ENCODE measurements at places on chromosomes 11 and 22. TPM values are rescaled to one million over a fixed set of nuclear protein-coding genes. Genes with fewer than 3 reads are reported as not detected.

The IRAG1 gene
- not detected for total RNA-seq

The WNT11 gene
- 1.2 TPM for total RNA-seq

The TRIM51 gene
- not detected for total RNA-seq

The CCND1 gene
- 17.2 TPM for total RNA-seq

DNA sequence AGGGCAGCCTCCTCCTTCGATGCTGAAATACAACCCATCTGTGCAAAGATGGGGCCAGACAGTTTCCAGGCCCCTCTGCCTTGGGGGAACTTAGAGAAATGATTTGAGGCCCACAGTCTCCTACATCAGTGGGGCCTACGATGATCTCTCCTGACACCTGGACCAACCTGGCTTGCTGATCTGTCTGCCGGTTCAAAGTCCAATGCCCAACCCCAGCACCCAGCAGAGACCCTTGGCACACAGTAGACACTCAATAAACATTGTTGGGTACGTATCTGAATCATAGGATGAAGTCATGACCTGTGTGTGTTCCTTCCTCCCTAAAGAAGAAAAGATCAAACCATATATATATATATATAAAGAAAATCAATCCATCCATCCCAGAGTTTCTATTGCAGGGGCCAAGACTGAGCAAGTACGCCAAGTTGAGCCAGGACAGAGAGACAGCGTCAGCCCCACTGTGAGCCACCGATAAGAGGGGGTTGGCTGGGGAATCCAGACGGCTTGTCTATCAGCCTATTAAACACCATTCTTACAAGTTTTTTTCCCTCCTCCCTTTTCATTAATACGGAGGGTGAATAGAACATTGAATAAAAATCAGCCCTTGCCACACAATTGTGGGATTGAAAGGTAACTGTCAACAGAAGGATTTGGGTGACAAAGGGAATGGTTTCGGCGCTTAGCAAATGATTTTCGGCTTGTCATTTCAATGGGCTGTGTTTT, 244.1 kb downstream of the MN1 start:
- H3K36me3 ChIP-seq = no peaks in the 10 kb centered on the region
- H3K4me1 ChIP-seq = no peaks in the 10 kb centered on the region
- no peaks in the 10 kb centered on the region for H3K27me3 ChIP-seq
- DNase-seq = no peak

DNA sequence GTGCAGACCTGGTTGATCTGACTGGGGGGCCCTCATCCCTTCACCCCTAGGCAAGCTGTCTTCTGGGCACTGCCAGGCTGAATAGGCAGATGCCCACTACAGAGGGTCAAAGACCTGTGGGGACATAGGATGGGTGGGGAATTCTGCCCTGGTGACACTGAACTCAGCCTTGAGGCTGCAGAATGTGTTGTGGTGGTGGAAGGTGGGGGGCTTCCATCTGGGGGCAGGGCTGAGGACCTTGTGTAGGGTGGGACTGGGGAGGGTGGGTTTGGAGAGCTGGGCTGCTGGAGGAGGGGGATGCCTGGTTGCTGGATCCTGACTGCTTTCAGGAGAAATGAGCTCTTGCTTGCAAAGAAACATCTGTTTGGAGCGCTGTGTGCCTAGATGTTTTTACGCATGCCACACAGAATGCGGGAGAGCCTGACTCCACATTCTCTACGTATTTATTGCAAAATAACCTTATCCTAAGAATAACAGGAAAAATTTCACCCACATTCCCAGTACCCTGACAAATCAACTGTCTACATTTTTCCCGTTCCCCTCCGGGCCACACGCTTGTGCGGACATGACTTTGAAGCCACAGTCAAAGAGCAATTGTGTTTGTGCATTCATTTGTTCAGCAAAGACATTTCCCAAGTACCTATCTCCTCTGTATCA, 18.3 kb downstream of the SMIM38 start:
- H3K4me3 ChIP-seq = no peak overlapping the region
- H3K27ac ChIP-seq = no peak overlapping the region
- H3K4me1 ChIP-seq = no peaks in the 10 kb centered on the region
- H3K27me3 ChIP-seq = no peaks in the 10 kb centered on the region

DNA sequence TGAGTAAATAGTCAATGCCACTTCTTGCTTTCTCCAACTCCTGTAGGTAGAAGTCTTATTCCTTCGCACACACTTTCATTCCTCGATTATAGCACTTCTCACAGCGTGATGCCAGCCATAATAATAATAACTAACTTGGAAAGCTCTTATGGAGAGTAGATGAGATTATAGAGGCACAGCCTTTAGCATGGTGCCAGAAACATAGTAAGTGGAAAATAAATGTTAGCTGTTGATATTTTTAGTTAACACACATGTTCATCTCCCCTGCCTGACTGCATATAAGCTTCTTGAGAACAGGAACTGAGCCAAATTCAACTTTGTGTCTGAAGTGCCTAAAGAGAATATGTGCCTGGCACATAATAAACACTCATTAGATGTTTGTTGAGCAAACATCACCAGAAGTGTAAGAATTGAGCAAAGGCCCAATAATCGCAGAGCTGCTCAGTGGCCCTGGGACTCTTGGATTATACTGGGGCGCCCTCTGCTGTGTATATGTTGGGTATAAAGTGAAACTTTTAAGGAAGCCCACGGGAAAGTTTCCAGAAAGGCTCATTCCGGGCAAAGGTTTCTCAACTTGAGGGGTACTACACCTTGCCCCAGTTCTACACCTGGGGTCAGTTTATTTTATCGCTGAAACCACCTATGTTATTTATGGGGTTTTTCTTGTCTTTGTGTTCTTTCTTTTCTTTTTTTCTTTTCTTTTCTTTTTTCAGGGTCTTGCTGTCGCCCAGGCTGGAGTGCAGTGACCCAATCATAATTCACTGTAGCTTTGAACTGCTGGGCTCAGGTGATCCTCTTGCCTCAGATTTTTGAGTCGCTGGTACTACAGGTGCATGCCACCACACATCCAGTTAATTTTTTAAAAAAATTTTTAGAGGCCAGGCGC, 22.3 kb downstream of the SLN start:
- peaks cover 9% of the 10 kb centered on the region for H3K27me3 ChIP-seq
- no peaks in the 10 kb centered on the region for H3K4me1 ChIP-seq
- no peak overlapping the region for H3K4me3 ChIP-seq

- no peaks in the 10 kb centered on the region for H3K4me1 ChIP-seq
- no peak overlapping the region for H3K27ac ChIP-seq
- H3K36me3 ChIP-seq = no peaks in the 10 kb centered on the region
- DNase-seq = no peak
- no peak overlapping the region for H3K4me3 ChIP-seq
- no peaks in the 10 kb centered on the region for H3K27me3 ChIP-seq
Observed at GRCh38 chr11:131896978-131897615, 526.7 kb downstream of the NTM start.

GRCh38 chr11:107705027-107705426, 6.8 kb downstream of the SLN start:
- H3K27ac ChIP-seq = no peak overlapping the region
- no peak for DNase-seq
- H3K36me3 ChIP-seq = no peaks in the 10 kb centered on the region
- H3K4me3 ChIP-seq = no peak overlapping the region
- no peaks in the 10 kb centered on the region for H3K4me1 ChIP-seq

GRCh38 chr11:32386770-32387377, 48.5 kb downstream of the WT1 start:
- H3K4me1 ChIP-seq = no peaks in the 10 kb centered on the region
- H3K4me3 ChIP-seq = no peak overlapping the region
- no peak overlapping the region for H3K27ac ChIP-seq
- no peak for DNase-seq
- H3K36me3 ChIP-seq = no peaks in the 10 kb centered on the region

- no peaks in the 10 kb centered on the region for H3K27me3 ChIP-seq
- peaks cover 26% of the 10 kb centered on the region for H3K36me3 ChIP-seq
- H3K4me3 ChIP-seq = peak overlapping the region; percentile 99
- peaks cover 68% of the 10 kb centered on the region for H3K4me1 ChIP-seq
- H3K27ac ChIP-seq = no peak overlapping the region
Observed at GRCh38 chr11:78190871-78191538, 2.3 kb downstream of the USP35 start.

- no peak overlapping the region for H3K27ac ChIP-seq
- no peak overlapping the region for H3K4me3 ChIP-seq
Observed at GRCh38 chr11:75040167-75040770, 51.5 kb downstream of the NEU3 start.

GRCh38 chr22:50162391-50162956, 8.1 kb upstream of the PANX2 start:
- H3K4me3 ChIP-seq = no peak overlapping the region
- peaks cover 10% of the 10 kb centered on the region for H3K27me3 ChIP-seq
- H3K27ac ChIP-seq = no peak overlapping the region
- peak; percentile 53 for DNase-seq
- H3K36me3 ChIP-seq = no peaks in the 10 kb centered on the region

GRCh38 chr11:64665411-64665821, 57.6 kb downstream of the NRXN2 start:
- H3K27ac ChIP-seq = no peak overlapping the region
- no peaks in the 10 kb centered on the region for H3K4me1 ChIP-seq
- H3K4me3 ChIP-seq = no peak overlapping the region
- peaks cover 7% of the 10 kb centered on the region for H3K27me3 ChIP-seq

DNA sequence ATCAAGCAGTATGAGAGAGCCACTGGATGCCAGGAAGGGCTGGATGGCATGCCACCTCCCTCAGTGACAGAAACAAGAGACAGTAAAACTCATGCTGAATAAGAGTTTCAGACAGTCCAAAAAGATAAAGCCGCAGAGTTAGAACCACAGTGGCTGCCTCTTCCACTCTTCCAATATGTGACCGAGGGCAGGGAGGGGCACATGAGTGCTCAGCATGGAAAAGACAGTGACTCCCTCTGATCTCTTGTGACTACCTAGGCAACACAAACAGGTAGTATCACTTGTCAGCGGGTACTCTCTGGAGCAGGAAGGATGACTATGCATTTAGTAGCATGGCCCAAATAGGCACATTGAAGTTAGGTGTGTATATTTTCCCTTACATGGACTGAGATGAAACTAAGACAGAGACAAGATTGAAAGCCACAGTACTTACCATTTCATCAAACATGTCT, 295.4 kb downstream of the CADM1 start:
- DNase-seq = no peak
- peaks cover 23% of the 10 kb centered on the region for H3K27me3 ChIP-seq
- no peaks in the 10 kb centered on the region for H3K36me3 ChIP-seq
- H3K4me3 ChIP-seq = no peak overlapping the region
- no peaks in the 10 kb centered on the region for H3K4me1 ChIP-seq

DNA sequence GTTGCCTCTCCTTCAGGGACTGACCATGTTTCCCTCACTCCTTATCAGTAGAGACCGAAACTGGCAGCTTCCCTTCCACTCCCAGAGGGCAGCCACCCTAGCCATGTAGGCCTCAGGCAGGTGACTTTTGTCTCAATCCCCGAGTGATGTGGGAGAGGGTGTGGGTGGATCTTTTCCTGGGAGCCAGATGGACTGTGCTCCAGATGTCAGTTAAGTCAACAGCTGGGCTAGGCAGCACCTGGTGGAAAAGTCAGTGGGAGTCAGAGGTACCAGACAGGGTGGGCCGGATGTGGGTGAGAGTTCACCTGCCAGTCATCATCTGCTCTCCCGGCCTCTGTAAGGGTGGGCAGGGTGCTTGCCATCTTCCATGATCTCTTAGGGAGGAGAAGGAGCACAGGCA, 1.9 kb downstream of the BANF1 start:
- H3K27ac ChIP-seq = no peak overlapping the region
- no peak for DNase-seq
- peak overlapping the region; percentile 57 for H3K4me3 ChIP-seq
- no peaks in the 10 kb centered on the region for H3K27me3 ChIP-seq
- peaks cover 42% of the 10 kb centered on the region for H3K36me3 ChIP-seq

DNA sequence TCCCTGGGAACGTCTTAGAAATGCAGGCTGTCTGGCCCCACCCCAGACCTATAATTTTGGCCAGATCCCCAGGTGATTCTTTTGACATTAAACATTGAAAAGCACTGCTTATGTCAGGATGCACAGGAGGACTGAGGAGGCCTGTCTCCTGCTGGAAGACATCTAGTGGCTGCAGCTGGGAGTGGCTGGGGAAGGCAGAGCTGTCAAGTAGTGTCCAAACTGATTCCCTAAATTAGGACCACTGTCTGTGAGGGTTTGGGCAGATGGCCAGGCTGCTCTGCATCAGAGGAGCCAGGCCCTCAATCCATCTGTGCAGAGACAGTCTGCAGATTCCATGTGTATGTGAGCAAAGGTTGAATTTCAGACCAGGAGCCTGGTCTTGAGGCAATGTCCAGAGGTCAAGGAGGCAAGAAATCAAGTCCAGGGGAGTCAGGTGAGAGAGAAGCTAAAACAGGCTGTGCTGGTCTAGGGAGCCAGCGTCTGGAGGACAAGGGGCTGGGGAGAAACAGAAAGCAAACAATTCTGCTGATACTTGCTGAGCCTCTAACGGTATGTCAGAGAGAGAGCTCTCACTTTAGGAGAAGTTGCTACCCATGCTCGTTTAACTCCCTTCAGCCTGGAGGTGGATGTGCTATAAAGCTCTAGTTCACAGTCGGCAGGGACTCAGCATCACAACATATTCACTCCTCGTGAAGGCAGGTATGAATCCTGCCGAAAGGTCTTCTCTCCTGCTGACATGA, 15.3 kb upstream of the SYTL2 start:
- DNase-seq = peak; percentile 79
- peak overlapping the region; percentile 66 for H3K4me3 ChIP-seq
- H3K27ac ChIP-seq = peak overlapping the region; percentile 67
- peaks cover 66% of the 10 kb centered on the region for H3K4me1 ChIP-seq
- H3K36me3 ChIP-seq = peaks cover 2% of the 10 kb centered on the region

DNA sequence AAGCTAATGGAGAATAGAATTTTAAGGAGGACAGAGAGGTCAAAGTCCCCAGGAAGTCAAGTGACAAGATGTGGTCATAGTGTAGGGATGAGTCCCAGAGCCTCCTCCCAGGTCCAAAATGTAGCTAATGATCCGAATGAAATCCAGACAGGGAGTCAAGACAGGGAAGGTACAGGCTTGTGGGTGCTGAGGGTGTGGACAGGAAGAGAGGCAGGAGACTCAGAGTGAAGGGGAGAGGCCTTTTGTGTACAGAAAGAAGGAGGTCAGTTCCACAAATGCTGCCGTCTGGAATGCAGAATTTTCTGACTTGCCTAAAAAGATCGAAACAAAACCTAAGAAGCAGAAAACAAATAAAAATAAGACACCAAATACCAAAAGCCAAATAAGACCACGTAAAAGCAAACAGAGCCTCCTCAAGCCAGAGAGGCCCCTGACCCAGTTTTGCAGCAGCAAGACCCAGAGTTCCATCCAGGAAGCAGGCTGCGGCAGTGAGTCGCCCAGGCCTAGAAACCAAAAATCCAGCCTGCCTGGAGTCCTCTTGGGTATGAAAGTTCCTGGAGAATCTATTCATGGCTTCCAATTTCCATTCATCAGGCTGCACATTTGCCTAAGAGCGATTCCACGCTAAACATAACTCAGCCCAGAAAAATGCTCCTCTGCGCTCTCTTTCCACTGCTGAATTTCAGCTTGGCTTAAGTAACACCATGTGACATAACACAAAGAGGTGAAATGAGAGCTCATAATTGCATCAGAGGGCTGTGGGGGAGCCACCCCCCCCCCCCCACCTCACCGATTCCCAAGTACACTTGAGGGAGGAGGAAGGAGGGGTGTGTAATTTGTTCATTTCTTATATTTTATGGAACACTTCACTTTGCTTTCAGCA, 71.2 kb downstream of the KIRREL3 start:
- no peaks in the 10 kb centered on the region for H3K36me3 ChIP-seq
- no peak overlapping the region for H3K4me3 ChIP-seq
- no peaks in the 10 kb centered on the region for H3K27me3 ChIP-seq
- no peak overlapping the region for H3K27ac ChIP-seq
- no peaks in the 10 kb centered on the region for H3K4me1 ChIP-seq
- DNase-seq = no peak

- peaks cover 4% of the 10 kb centered on the region for H3K36me3 ChIP-seq
- H3K27ac ChIP-seq = peak overlapping the region; percentile 32
- peaks cover 49% of the 10 kb centered on the region for H3K4me1 ChIP-seq
- no peak for DNase-seq
Observed at GRCh38 chr22:46579751-46580449, 40.3 kb upstream of the GRAMD4 start.
